ENCODE measurements at places on chromosomes 16 and 17.

DNA sequence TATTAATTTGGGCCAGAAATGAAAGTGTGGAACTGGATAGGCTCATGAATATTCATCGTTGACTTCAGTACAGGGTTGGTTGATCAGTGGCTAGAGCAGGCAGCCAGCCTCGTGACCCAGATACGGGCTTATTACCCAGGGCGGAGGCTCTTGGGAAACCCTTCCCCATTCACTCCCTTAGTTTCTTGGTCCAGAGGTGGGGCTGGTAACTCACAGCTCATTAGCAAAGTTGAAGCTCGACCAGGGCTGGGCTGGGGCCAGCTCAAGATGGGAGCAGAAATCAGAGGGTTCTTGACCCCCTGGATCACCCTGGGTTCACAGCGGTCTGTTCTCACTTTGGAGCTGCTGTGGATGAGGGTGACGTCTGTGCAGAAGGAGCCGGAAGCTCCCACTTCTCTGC is 44.6 kb upstream of the GSE1 start:
- no peak for DNase-seq

- DNase-seq: no peak
Observed at GRCh38 chr17:81200695-81201580, 21.8 kb downstream of the CEP131 start.

DNA sequence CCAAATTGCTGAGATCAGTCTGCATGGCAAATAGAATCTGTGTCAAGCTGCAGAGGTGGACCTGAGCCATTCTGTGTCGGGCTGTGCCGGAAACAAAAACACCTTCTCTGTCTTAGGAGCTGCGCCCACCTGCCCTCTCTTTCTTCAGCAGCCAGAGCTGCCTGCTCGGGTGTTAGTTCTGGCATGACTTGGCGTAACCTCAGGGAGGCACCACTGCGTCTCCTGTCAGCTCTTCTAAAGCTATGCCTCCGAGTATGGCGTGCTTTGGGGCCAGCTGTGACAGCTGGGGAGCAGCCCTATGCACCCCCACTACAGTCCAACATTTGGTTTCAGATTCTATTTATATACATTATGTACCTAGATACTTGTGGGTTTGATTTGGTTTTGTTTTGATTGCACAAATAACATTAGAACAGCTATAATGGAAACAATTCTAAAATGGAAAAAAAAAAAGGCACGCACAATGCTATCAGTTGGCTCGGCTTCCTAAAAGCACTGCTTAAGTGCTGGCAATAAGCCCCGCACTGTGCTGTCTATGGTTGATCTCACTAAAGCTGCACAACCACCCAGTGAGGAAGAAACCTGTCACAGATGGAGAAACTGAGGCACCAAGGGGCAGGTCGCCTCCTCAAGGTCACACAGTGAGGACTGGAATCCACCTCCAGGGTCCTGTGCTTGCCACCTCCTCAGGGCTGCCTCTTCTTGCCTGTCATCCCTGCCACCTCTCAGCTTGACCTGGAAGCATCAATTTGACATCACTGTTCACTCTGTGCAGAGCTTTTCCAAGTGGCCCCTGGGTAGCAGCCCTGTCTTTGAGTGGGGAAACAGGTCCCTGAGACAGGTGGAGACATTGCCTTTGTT is 18.7 kb upstream of the ADGRG1 start:
- DNase-seq: peak; percentile 46

DNA sequence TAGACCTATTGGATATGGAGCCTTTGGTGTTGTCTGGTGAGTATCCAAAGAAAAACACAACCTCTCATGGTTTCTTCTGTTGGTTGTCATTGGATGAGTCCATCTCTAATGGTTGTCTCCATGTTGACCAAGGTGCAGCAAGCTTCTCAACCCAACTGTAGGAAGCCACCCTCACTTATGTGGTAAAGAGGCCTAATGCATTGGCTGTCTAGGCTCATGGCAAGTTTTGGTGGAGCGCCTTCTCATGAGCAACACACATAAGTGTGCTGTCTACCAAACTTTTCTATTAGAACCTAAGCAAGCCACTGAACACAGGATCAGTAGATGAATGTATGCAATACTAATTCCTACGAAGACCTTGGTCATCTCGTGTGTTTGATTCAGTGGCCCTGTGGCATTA is 819 bp downstream of the NLK start:
- no peak for DNase-seq

- no peak for DNase-seq
Observed at GRCh38 chr16:52488837-52489289, 58.1 kb downstream of the TOX3 start.

DNA sequence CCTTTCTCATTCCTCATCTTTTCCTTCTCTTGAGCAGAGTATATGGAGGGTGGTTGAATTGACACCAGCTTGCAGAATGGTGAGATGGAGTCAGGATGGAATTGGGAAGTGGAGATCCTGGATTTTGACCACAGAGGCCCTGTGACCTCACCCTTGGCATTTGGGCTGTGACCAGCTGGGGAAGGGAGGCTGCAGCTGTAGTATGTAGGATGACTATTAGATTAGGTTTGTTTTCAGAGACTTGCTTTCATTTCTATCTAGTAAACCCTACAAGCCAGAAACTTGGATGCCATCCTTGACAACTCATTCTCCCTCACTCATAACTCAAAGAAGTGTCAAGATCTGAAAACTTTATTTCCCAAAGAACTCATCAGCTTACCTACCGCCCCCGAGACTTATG is 5.9 kb downstream of the GNGT2 start:
- no peak for DNase-seq

DNA sequence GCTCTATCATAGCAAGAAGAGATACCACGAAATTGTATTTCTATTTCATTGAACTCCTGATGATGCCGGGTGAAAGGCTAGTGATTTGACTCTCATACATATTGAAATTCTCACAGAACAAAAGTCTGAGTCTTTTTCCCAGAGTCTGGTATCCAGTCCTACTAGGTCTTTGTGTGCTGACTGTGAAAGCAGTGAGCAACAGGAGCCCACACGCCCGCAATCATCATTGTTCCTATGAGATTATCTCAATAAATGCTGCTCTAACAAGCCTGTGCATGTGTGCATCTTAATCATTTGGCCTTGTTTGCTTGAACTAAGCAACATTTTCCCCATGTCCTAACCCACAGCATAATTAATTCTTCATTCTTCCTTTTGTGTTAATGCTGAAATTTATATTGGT is 1466.0 kb downstream of the CDH11 start:
- DNase-seq: no peak

DNA sequence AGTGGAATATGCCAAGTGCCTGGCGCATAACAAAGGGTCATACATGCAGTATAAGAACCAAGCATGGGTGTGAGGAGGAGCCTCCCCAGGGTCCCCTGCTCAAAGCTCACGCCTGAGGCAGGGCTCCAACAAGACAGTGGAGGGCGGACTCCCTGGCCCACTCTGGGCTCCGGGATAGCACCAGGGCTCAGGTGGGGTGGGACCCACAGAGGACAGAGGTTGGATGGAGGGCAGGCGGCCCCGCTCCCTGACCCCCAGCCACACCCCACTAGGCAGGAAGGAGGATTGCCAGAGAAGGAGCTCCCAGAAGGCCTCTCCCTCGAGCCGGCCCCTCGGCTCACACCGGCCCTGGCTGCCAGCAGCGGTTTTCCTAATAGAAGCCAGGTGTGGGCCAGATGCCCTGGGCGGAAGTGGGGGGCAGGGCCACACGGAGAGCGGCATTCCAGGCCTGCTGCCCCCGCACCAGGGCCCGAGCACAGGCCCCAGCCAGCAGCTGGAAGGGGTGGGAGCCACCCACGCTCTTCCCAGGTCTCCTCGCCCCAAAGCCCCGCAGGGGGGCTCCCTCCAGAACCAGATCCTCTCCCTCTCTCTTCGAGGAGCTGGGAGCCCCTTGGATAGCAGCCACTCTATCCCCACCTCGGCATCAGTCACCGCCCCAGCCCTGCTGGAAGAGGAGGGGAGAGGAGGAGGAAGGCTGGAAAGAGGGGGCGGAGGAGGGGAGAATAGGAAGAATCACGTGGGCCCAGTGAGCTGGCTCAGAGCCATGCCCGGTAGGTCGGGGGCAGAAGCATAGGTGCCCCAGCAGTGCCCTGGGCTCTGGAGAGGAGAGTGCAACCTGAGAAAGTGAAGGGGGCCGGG is 21.0 kb downstream of the VASN start:
- DNase-seq: no peak

- no peak for DNase-seq
Observed at GRCh38 chr17:72046643-72047612, 73.9 kb upstream of the SOX9 start.

GRCh38 chr17:1413281-1413791 is 13.3 kb upstream of the YWHAE start:
- DNase-seq: no peak

DNA sequence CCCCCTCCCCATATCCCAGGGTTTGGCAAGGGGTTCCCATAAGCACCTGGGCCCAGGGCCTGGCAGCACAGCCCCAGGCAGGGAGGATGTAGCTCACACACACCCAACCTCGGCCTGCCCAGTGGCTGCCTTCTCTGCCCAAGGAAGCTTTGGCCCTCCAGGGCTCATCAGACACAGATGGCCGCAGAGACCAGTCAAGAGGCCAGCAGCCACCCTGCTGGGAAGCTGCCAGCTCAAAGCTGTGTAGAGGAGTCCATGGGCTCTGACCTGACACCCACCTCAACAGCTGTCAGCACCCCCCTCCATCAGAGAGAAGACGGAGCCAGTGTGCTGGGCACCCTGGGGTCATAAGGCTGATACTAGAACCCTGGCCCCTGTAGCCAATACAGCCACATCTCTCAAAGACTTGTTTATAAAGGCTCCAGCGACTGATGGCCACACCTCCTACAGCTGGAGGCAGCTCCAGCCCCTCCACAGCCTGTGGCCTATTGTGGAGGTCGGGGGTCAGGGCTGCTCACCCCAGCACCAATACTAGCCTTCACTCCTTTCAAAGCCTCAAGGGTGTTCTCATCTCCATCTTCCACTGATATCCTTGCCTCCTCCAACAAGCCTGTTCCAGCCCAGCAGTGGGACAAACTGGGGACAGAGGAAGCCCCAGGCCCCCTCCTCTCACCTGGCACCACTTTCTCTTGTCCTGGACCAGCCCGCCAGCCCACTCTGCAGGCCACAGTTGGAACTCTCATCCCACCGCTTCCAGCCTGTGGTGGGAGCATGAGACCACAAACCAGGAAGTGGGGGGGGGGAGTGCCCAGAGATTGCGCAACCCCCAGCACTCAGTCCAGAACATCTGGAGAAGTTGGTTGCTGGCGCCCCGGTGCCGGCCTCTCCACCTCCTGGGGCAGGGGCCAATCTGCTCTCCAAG is 2.2 kb upstream of the MPG start:
- no peak for DNase-seq

GRCh38 chr17:27783440-27784350 is 16.6 kb downstream of the NOS2 start:
- no peak for DNase-seq

DNA sequence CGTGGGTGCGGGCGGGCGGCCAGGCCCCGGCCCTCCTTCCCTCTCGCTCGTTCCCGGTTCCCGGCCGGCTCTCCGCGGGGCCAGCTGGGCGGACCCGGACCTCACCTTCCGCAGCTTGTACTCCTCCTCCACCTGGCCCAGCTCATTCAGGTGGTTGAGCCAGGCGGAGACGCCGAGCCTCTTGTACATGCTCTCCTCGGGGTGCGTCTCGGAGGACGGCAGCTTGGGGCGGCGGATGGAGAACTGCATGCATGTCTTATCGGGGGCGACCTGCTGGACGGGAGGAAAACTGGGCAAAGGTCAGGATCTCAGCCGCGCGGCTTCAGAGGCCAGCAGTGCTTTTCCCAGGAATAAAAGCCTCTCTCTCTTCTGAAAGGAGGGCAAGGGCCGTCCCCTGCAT is 85.4 kb downstream of the TBC1D16 start:
- DNase-seq: no peak

- no peak for DNase-seq
Observed at GRCh38 chr16:2184962-2185361, 11.4 kb downstream of the CASKIN1 start.

DNA sequence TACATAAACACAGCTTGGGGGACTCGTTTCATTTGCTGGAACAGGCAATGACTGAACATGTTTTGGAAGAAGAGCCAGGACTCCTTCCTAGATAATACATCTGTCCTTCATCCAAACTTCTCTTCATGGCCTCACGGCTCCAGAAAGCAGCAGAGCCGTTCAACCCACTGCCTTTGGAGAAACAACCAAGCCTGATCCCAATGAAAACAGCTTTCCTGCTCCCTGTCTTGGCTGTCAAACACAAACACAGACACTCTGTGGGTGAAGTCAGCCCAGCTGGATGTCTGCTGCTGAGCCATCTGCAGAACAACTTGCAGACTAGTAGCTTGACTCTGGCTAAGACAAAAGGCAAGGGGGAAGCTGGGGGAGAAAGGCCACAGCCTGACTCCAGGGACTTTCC is 345.1 kb upstream of the PSMD7 start:
- DNase-seq: no peak

DNA sequence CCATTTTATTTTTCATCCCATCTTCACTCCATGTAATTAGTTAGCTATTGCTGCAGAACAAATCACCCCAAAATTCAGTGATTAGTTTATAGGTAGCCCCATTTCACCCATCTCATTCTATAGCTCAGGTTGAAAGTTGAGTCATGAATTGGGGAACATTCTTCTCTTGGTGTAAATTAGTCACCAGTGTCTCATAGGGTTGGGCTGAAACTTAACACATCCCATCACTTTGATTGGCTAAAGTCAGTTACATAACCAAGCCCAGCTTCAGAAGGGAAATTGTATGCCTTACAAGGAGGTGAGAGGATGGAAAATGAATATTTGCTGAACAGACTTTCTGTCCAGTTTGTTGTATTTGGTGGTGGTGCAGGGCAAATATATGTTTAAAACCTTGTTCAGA is 477.5 kb downstream of the WWOX start:
- DNase-seq: no peak

GRCh38 chr16:60582528-60582927 is 1453.7 kb downstream of the CDH8 start:
- no peak for DNase-seq

GRCh38 chr17:36736201-36737156 is 135.1 kb downstream of the MRM1 start:
- DNase-seq: no peak

DNA sequence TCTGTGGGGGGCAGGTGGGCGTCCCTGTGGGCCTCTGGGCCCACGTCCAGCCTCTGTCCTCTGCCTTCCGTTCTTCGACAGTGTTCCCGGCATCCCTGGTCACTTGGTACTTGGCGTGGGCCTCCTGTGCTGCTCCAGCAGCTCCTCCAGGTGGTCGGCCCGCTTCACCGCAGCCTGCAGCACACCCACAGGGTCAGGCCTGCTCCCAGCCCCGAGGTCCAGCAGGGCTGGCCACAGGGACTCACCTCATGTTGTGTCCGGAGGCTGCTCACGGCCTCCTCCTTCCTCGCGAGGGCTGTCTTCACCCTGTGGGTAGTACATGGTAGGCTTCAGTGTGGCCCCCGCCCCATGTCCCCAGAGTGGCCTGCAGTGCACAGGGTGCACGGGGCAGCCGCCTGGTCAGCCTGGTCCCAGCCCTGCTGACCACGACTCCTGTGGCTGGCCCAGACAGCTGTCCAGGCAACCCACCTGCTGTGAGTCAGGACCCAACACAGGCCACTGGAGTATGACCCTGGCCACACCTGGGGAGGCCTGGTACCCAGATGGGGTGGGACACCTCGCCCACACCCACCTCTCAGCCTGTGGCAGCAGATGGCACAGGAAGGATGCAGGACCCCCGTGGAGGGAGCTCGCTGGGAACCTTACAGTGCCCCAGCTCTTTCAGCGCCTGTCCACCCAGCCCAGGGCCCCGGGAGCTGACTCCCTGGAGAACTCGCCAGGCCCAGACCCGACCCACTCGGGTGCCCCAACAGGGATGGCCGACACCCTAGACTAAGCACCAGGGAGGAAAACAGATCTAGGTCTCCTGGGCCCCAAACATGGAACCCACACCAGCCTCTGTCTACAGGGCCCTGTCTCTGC is 23.9 kb upstream of the AATK start:
- DNase-seq: no peak

GRCh38 chr16:67248401-67249177 is at the start of gene SLC9A5:
Gene SLC9A5, plus strand, starts transcription at chr16:67248979. Its CDS starts 36 bp downstream, at chr16:67249015.
- DNase-seq: no peak
